GM12878 (cell line): ENCODE measurements at places on chromosomes 16 and 17. TPM values are rescaled to one million over a fixed set of nuclear protein-coding genes. Genes with fewer than 3 reads are reported as not detected.

DNA sequence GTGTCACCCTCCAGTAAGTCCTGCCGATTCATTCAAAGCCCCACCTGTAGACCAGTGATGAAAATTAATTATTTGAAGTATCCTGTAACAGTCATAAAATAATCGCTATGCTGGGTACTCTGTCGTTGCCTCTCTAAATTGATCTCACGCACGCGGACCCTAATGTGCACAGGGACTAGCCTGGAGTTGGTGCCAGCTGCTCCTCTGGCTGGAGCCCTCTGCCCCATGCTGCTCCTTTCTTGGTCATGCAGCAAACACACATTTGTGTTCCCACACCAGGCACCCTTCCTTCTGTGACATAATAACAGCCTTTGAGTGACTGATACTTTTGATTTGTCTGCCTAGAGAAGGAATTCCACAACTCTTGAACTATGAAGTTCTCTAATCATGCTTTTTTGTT lies 16.0 kb downstream of the RAB11FIP3 start:
- DNase-seq, result no peak
- H3K4me3 ChIP-seq, result no peak overlapping the region
- H3K27me3 ChIP-seq, result no peaks in the 10 kb centered on the region
- no peak overlapping the region for H3K27ac ChIP-seq
- no peaks in the 10 kb centered on the region for H3K4me1 ChIP-seq

GRCh38 chr16:77944631-77945030 lies 77.7 kb upstream of the CLEC3A start:
- H3K4me1 ChIP-seq, result no peaks in the 10 kb centered on the region
- H3K4me3 ChIP-seq, result no peak overlapping the region
- no peak overlapping the region for H3K27ac ChIP-seq
- no peaks in the 10 kb centered on the region for H3K36me3 ChIP-seq
- no peaks in the 10 kb centered on the region for H3K27me3 ChIP-seq
- no peak for DNase-seq

DNA sequence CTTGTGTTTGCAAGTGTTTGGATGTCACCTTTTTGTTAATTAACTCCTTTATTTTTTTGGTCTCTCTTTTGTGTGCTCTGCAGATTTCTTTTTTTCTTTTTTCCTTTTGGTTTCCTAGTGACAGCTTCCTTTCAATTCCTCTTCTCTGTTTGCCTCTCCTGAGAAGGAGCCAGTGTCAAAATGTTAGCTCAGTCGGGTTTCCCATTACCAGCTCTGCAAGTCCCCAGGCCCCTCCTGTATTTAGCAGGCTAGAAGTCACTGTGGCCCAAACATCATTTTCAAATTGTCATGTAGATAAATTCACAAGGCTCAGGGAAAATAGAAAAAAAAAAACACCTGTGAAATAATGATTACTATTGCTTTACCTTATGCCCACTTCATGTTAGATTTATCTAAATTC lies 1621.6 kb downstream of the CDH8 start:
- H3K4me1 ChIP-seq, result no peaks in the 10 kb centered on the region
- no peaks in the 10 kb centered on the region for H3K36me3 ChIP-seq
- DNase-seq, result no peak
- H3K4me3 ChIP-seq, result no peak overlapping the region
- H3K27me3 ChIP-seq, result no peaks in the 10 kb centered on the region

CRYM gene
- total RNA-seq, result 4.8 and 5.1 TPM in 2 replicates

IL17C gene
- total RNA-seq, result not detected in 2 replicates
